CD8-positive, alpha-beta memory T cell (primary cell): ENCODE measurements at places on chromosomes 7 and 10. TPM values are rescaled to one million over a fixed set of nuclear protein-coding genes. Genes with fewer than 3 reads are reported as not detected.

GRCh38 chr10:59829601-59830000 lies 76.3 kb upstream of the MRLN start:
- DNase-seq, result no peak

Gene CREB5
- total RNA-seq, result not detected

Gene SEC23IP
- total RNA-seq, result 79.0 TPM

Gene OR6B1
- total RNA-seq, result not detected

DNA sequence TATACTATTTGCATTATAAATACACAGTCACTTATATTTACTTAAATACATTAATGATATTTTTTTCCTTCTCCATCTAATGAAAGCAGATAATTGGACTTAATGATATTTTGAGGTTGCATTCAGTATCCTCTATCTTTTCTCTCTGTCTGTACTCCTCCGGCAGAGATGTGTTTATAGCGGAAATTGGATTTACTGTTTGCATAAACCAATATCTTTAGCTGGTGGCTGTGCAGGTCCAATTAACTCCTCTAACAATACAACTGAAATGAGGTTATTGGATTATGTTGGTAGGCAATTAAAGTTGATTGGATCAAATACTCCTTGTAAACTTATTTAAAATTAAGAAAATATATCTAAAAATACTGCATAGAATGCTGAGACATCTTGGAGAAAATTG lies 1044.2 kb upstream of the SORCS1 start:
- no peak for DNase-seq

- DNase-seq, result no peak
Observed at GRCh38 chr10:95758351-95759025, 2.5 kb downstream of the ENTPD1 start.

- DNase-seq, result no peak
Observed at GRCh38 chr7:28830846-28831245, 127.3 kb downstream of the TRIL start.

Gene DKK1
- not detected for total RNA-seq

DNA sequence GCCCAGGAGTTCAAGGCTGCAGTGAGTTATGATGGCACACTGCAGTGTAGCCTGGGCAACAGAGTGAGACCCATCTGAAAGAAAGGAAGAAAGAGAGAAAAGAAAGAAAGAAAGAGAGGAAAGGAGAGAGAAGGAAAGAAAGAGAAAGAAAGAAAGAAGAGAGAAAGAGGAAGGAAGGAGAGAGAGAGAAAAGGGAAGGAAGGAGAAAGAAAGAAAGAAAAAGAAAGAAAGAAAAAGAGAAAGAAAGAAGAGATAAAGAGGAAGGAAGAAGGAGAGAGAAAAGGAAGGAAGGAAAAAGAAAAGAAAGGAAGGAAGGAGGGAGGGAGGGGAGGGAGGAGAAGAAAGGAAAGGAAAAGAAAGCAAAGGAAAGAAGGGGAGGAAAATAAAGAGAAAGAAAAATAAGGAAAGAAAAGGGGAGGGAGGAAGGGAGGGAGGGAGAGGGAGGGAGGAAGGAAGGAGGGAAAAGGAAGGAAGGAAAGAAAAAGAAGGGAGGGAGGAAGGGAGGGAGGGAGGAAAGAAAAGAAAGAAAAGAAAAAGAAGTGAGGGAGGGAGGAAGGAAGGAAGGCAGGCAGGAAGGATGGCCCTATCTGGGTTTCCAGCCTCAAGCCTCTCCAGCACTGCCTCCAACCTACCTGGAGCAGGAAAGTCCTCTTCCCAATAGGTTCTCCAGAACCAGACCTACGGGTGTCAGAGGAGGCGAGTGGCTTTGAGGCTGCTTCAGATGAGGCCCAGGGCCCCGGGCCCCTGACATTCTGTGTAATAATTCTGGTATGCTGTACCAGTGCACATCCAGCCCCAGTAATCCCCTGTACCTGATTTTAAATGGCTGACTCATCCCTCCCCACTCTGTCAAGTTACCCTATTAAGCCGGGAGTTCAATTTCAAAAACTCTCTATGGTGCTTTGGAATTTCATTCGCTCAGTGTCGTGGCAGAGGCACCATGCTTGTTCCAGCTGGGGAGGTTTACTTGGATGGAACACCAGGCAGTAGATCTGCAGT lies 6.8 kb upstream of the PARD3 start:
- DNase-seq, result no peak
